ENCODE measurements at places on chromosomes 1 and 21.

DNA sequence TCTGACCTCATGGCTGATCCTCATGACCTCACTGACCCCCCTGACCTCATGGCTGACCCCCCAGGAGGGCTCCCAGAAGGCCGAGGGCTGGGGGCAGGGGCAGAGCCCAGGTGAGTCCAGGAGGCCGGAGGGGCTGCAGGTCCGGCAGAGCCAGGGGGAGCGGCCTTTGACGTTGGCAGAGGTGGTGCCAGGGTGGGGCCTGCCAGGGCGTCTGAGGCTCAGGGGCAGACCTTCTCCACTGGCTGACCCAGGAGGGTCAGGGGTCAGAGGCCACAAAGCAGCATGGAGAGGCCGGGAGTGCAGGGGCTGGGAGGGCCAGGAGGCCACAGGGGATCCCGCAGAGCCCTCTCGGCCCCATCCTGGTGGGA, 28.1 kb upstream of the TTLL10 start:
- DNase-seq = no peak

- no peak for DNase-seq
These were observed 43.1 kb downstream of the PCNX2 start for GRCh38 chr1:233252441-233252840.

- peak; percentile 49 for DNase-seq
These were observed 34.4 kb downstream of the WLS start for GRCh38 chr1:68197891-68198290.

DNA sequence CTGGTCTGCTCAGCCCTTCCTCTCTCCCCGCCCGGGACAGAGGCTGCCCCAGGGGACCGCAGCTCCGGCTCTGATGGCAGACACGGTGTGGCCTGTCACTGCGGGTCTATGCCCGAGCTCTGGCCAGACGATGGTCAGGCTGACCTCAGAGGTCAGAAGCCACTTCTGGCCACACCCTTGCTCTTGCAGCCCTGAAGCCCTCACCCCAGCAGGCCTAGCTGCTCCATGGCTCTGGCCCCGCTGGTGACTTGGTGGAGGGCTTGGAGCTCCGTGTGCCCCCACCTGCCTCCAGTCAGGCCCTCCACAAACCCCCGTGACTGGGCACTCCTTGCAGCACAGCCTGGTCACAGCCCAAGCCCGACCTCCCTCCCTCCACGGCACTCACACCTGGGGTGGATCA, 47.6 kb downstream of the PRDM16 start:
- no peak for DNase-seq

GRCh38 chr1:920010-920409, 3.7 kb upstream of the SAMD11 start:
- no peak for DNase-seq

Data from IMR-90 (cell line).